HEK293T (cell line): ENCODE measurements at places on chromosomes 3 and 15.
A peak's percentile ranks its signal among the peaks of the same experiment; 100 is the strongest.

GRCh38 chr3:115275896-115276295, 128.8 kb upstream of the ZBTB20 start:
- DNase-seq: no peak

DNA sequence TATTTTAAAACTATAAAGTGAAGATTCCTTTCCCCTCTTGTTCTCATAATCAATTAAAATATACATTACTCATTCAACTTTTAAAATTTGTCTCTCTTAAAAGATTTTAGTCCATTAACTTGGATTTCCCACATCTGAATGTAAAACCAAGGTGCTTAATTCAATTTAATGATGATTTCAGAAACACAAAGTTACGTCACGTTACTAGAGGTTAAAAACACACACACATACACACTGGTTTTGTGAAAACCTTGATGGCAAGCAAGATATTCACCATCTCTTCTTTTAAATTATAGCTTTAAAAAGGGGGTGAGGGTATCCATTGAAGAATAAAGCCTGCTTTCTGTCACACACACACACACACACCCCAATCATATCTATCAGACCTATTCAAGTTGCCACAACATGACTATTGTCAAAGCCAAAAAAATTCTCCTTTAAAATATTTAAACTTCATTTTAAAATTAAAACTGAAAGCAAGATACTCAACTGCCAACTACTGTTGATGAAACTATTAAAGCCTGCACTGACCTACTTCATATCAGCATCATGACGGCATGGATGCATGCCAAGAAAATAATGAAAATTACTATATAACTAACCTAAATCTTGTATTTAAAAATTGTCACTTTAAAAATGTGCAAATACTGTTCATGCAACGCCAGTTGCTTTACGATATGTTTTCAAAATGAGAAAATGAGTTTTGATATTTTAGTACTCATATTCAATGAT, 2.1 kb downstream of the RFX7 start:
- no peak for DNase-seq

- no peak for DNase-seq
These were observed 87.3 kb upstream of the IGSF10 start for GRCh38 chr3:151548195-151548594.

DNA sequence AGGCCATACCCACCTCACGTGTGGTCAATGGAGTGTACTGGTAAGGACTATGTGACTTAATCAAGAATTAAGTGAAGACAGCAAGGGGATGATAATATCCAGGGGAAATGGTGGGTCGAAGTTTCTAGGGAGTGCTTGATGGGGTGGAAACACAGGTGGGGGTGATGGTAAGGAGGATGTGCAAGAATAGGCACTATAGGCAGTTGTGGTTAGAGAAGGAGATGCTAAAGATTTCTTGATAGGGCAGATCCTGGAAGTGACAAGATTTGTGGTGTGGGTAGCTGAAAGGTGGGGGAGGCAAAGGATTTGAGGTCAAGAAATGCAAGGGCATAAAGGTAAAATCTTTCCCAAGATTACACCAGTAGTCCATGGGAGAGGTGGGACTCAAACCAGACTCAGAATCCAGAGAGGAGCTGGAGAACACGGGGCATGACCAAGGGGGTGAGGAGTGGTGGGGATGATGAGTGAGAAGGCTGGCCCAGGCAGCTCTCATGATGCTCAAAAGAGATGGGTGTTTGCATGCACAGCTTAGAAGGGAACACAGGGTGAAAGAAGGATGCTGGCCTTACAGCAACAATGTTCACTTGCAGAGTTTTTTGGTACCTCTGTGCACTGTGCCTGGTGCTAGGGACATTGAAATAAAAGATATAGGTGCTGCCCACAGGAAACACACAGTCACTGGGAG, 78.4 kb downstream of the CCR1 start:
- no peak for DNase-seq

DNA sequence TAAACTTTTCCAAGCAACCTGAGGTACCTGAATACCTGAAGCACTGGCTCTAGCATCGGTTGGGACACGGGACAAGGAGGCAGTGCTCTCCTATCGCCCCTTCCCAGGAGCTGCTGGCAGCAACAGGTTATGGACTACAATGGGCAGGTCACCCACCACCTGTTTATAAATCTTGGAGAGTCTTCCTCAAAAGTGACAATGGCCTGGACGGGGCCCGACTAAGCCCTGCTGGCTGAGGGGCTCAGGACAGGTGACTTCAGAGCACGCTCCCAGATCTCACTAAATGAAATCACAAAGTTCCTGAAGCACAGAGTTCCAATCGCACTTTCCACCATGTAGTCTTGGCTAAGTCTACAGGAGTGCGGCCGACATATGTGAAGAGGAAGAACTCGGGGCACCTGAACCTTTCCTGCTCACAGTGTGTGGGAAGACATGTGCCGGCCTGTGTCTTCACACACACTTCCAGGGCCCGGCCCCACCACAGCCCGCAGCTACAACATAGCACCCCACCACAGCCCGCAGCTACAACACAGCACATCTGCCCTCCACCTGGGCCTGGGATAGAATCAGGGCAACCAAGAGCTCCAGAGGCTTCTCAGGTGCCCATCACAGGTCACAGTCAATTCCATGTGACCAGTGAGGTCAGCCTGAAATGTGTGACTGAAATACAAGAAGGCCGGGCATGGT, 12.9 kb downstream of the CYFIP1 start:
- no peak for DNase-seq

GRCh38 chr3:120177151-120177550, 82.9 kb upstream of the GSK3B start:
- peak; percentile 21 for DNase-seq

GRCh38 chr3:52809149-52809548, 14.6 kb downstream of the ITIH3 start:
- DNase-seq: no peak

GRCh38 chr3:14810801-14811661, 7.7 kb upstream of the FGD5 start:
- DNase-seq: no peak

- DNase-seq: peak; percentile 91
These were observed 3.0 kb upstream of the ISLR2 start for GRCh38 chr15:74127255-74127953.

- DNase-seq: no peak
These were observed 30.9 kb upstream of the ZNF609 start for GRCh38 chr15:64429448-64429847.

- no peak for DNase-seq
These were observed 8.4 kb downstream of the STT3B start for GRCh38 chr3:31541089-31541488.

GRCh38 chr3:5162102-5162501, 25.4 kb upstream of the EDEM1 start:
- no peak for DNase-seq

DNA sequence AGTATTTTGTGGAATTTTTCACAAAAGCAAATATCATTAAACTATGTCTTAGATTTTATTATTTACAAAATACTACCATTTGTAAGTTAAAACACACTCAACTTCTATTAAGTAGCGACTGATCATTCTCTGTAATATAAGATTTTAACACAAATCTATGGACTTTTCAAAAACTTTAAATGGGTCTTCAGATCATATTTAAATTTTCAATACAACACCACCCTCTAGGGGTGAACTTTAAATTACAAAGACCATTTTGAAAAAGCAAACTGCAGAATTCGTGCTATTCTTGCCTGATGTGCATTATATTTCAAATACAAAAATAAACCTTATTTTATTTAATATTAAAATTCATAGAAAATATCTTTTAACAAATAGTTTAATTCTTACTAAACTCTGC, 8.2 kb upstream of the VGLL4 start:
- DNase-seq: no peak

GRCh38 chr3:38519000-38519399, 22.9 kb downstream of the EXOG start:
- DNase-seq: no peak

GRCh38 chr3:79199966-79200365, 567.8 kb downstream of the ROBO1 start:
- no peak for DNase-seq

- no peak for DNase-seq
These were observed 43.2 kb downstream of the ARHGEF3 start for GRCh38 chr3:56758539-56758981.
